ENCODE measurements at places on chromosomes 11 and 22. TPM values are rescaled to one million over a fixed set of nuclear protein-coding genes. Genes with fewer than 3 reads are reported as not detected.

DNA sequence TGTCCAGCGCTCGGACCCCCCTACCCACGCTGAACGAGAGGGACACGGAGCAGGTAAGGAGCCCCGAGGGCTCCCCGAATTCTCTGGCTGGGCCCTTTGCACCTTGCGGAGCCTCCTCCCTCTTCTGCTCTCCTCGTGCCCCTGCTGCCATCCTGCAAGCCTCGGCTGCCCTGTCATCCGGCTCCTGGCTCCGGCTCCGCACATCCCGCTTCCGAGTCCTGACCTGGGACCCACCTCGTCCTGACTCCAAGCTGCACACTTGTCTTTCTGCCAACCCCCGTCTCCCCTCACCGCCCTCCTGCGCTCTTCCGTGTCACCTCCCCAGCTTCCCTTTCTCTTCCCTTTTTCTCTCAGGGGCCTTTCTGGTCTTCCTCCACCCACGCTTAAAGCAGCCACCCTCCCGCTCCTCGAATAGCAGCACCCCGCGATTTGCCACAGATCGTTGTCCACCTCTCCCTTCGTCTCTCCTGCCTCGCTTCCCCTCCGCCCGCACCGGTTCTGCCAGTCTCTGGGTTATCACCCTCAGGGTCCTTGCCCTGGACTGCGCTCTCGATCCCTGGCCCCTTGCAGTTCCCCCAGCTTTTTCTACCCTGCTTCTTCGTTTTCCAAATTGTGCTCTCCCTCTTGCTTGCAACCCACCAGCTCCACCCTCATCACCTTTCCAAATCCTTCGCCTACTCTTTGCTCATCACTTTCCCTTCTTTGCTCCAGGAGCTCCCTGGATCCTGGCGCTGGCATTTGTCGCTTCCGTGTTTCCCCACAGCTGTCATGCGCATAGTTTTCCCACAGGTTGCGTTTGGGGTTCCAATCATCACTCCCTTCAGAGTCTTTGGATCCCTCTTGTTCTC, 822 bp downstream of the MARK2 start:
- peak; percentile 69 for DNase-seq
- peak overlapping the region; percentile 93 for H3K4me3 ChIP-seq
- H3K36me3 ChIP-seq = peaks cover 22% of the 10 kb centered on the region
- H3K27ac ChIP-seq = peak overlapping the region; percentile 78
- peaks cover 10% of the 10 kb centered on the region for H3K4me1 ChIP-seq

DNA sequence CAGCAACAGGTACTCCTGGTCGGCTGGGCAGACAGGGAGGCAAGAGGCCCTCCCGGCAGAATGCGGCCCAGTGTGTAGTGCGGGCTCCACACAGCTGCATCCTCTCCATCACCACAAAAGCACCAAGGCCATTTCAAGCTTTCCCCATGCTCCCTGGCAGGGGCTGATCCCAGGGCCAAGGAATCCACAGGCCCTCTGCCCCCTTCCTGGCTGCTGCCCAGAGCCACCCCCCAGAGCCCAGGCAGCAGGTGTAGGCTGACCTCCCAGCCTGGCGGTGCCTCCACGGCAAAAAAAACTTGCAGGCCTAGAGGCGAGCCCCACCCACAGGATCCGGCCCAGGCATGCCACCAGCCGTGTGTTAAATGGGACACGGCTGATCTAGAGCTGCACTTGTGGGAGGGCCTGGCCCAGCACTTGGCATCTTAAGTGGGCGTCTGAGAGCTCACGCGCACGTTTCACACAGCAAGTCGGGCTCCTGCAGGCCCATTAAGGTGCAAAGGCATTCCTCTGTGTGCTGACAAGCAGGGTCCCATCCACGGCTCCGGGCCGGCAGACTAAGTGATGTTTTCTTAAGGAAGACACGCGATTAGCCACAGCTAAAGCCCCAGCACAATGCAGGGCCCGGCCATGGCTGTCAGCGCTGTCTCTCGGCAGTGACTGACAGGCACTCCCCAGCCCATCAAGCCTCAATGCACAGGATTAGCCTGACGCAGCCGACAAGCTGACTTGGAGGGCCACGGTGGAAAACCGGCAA, 19.8 kb upstream of the GNB1L start:
- peak; percentile 35 for DNase-seq
- H3K4me3 ChIP-seq = no peak overlapping the region
- no peaks in the 10 kb centered on the region for H3K4me1 ChIP-seq

- no peak for DNase-seq
- peaks cover 10% of the 10 kb centered on the region for H3K4me1 ChIP-seq
- peak overlapping the region; percentile 78 for H3K27ac ChIP-seq
- H3K27me3 ChIP-seq = no peaks in the 10 kb centered on the region
These were observed 1.3 kb downstream of the GNG3 start for GRCh38 chr11:62708793-62709192.

Gene TP53AIP1
- 0.18 TPM for polyA plus RNA-seq

DNA sequence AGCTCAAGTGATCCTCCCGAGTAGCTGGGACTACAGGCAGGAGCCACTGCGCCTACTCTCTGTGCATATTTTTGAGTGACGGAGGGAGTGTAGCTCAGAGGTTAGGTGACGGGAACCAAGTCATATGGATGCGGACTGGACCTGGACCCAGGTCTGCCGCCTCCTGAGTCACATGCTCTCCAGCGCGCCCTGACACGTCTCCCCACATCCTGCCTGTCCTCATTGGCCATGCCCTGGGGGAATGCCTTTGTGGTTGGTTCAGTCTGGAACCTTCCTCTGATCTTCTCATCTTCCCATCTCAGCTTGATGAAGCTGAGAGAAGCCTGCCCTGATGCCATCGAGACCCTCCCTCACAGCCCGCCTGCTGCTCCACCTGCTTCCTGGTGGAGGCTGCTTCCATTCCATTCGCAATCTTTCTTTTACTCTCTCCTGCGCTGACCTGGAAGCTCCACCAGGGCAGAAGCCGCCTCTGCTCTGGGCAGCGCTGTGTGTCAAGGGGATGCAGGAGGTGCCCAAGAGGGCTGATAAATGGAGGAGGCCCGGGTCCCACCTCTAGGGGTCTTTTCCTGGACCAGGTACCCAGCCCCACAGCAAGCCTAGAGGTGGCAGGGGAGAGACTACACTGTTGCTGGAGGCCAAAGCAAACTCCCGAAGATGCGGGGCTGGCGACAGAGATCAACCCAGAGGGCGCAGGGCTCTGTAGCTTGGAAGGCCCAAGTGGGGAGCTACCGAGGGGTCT, 13.9 kb upstream of the BAIAP2L2 start:
- no peaks in the 10 kb centered on the region for H3K4me1 ChIP-seq
- H3K27ac ChIP-seq = no peak overlapping the region
- H3K36me3 ChIP-seq = peaks cover 67% of the 10 kb centered on the region
- DNase-seq = no peak

GRCh38 chr11:1659506-1659905, 29.9 kb downstream of the KRTAP5-5 start:
- H3K36me3 ChIP-seq = no peaks in the 10 kb centered on the region
- H3K27me3 ChIP-seq = no peaks in the 10 kb centered on the region
- no peak overlapping the region for H3K27ac ChIP-seq
- DNase-seq = no peak
- no peaks in the 10 kb centered on the region for H3K4me1 ChIP-seq
- no peak overlapping the region for H3K4me3 ChIP-seq

DNA sequence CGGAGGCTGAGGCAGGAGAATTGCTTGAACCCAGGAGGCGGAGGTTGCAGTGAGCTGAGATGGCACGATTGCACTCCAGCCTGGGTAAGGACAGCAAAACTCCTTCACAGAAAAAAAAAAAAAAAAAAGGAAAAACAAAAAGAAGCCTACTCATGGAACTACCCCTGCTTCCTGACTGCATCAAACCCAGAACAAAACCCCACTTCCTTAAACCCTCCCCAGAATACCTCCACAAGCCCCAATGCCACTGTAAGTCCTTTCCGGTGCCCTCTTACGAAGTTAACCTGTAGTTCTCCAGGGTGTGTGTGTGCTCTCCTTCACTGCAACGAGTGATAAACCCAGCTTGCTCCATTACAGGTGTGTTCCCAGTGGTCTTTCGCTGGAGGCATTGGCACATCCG, 8.6 kb upstream of the TOLLIP start:
- no peak for DNase-seq
- H3K4me1 ChIP-seq = no peaks in the 10 kb centered on the region
- H3K36me3 ChIP-seq = no peaks in the 10 kb centered on the region

Gene C11orf16
- not detected for polyA plus RNA-seq

All from small intestine (tissue), 16 donors.